CD4-positive, alpha-beta T cell treated with Interferon alpha-2 for 1 hour (primary cell): ENCODE measurements at places on chromosomes 1 and 21.
A peak's percentile ranks its signal among the peaks of the same experiment; 100 is the strongest.

DNA sequence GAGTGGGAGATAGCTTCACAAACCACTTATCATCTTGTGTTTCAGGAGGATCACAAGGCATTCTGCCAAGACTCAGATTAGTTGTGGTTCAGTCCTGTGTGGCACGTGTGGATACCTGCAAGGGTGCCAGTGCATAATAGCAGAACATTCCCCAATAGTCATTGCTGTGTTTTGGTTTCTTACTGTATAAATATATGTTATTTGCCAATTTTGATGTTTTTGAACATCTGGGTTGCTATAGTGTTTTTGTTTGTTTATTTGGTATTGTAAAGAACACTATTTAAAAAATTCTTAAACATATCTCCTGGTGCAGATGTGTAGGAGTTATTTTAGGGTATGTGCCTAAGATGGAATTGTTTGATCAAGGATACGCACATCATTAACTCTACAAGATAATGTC lies 5.4 kb upstream of the NTMT2 start:
- no peak for DNase-seq

DNA sequence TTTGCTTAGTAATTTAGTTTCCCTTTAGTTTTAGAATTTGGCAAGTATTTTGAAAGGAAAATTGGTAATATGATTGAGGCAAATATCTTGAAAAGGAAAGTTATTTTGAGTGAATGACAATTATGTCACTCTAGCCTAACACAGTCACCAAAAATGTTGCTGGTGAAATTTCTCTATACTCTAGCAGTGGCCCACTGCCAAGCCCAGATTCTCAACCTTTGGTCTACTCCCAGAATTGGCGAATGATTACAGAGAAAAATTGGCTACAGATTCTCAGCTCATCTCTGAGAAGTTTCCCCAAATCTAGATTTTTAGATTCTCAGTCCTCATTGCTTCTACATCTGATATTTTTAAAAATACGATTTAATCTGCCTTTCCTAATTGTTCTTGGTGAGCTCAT lies 84.9 kb downstream of the PIGK start:
- no peak for DNase-seq

- no peak for DNase-seq
Measured at GRCh38 chr1:189289346-189289745, 1188.3 kb downstream of the BRINP3 start.

- peak; percentile 76 for DNase-seq
Measured at GRCh38 chr1:161763522-161764098, 2.5 kb upstream of the ATF6 start.

DNA sequence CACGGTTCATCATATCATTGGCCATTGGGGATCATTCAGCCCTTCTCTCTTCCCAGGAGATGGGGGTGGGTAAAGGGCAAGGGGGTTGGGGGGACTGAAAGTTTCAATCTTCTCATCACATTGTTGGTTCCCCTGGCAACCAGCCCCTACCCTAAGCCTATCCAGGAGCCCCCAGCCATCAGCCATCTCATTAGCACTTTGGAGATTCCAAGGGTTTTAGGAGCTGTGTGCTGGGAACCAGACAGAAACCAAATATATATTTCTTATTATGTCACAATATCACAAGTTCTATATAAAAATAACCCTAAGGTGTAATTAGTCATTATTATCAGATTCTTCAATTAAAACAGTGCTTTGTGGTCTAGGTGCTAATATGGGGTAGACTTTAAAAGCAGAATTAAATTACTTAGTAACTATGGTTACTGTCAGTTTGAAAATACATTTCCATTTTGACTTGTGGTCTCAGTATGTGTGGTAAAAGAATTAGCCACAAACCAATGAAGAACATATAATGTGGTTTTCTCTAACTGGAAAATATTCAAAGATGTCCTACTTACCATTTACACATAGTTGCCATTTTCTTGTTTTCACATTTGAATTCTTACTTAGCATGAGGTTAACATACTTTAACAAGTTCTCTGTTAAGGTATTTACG lies 28.1 kb downstream of the IL23R start:
- no peak for DNase-seq
